NCI-H345 (cell line): ENCODE measurements at places on chromosomes 11 and 22.

- DNase-seq: no peak
These were observed 30.5 kb downstream of the ARAP1 start for GRCh38 chr11:72721689-72722049.

DNA sequence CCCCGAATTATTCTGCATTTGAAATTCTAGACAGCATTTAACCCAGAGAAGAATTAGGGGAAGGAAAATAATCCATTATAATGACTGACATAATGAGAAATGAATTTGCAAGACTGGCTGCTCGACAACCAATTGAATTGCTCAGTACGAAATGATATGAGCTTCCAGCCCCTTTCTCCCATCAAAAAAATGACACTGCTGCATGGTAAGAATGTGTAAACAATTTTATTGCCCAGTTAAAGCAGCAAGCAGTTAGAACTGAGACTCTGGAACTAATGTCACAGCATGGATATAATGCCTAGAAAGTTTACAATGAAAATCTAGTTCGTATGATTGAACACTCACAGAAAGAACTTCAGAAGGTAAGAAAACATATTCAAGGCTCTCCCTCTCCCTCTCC, 24.7 kb upstream of the PCF11 start:
- no peak for DNase-seq

DNA sequence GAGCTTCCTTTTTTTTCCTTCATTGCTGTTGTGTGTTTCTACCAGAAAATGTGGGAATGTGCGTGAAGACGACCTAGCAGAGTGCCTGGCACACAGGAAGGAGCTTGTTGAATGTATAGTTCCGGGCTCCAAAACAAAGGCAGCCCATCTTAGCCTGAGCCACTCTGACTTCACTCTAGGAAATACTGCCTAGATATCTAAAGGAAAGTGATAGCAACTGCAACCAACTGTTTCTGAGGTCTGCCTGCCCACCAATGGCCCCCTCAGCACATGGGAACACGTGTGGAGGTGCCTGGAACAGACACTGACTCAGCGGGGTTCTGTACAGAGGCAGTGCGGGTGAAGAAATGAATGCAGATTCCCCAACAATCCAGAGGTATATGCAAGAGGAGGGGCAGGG, 14.7 kb upstream of the XBP1 start:
- DNase-seq: no peak

DNA sequence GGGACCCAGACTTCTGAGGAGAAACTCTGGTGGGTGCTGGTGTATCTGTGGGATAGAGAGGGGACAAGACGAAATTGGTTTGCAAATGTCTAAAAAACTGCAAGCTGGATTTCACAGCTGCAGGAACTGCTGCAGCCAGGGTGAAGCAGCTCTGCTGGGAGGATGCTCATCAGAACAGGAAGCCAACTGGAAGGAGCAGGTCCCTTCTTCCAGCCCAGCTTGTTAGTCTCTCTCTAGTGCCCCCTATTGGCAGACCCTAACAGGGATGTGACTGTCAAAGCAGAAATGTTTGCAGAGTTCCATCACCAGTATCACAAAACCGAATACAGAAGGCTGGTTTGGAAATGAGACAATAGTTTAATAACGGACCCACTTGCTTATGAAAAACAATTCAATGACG, 74.8 kb upstream of the SLC22A12 start:
- DNase-seq: no peak

DNA sequence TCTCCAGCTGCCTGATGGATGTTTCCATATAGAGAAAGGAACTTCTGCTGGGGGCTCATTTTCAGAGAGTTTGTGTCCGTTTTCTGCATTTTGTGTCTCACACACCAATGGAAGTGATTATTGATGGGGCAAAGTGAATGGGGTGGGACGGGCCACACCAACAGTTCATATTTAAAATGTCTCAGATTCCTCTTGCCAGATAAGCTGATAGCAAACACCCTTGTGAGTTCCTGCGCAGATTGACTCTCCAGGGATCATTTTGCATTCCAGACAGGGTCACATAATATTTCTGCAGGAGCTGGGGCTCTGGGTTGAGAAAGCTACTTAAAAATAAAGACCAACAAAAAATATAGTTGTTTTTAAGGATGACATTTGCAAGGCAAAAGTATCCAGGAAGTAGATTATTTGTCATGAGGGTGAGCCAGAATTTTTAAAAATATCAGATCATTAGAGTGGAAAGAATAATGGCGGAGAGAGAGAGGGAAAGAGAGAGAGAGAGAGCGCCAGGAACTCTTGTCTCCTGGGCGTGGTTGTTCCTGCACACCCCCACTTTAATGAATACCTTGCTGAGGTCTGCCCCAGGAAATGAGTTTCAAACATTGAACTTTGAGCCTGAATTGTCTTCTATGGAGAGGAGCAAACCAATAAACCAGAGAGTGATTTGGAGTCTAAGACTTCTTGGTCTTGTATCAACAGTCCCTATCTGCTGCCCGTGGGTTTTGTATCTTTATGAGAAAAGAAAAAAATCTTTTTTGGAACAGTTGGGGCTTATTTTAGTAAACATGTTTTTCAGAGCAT, 33.3 kb downstream of the MICAL2 start:
- no peak for DNase-seq

- no peak for DNase-seq
These were observed 933 bp downstream of the OLFML1 start for GRCh38 chr11:7486098-7486780.

DNA sequence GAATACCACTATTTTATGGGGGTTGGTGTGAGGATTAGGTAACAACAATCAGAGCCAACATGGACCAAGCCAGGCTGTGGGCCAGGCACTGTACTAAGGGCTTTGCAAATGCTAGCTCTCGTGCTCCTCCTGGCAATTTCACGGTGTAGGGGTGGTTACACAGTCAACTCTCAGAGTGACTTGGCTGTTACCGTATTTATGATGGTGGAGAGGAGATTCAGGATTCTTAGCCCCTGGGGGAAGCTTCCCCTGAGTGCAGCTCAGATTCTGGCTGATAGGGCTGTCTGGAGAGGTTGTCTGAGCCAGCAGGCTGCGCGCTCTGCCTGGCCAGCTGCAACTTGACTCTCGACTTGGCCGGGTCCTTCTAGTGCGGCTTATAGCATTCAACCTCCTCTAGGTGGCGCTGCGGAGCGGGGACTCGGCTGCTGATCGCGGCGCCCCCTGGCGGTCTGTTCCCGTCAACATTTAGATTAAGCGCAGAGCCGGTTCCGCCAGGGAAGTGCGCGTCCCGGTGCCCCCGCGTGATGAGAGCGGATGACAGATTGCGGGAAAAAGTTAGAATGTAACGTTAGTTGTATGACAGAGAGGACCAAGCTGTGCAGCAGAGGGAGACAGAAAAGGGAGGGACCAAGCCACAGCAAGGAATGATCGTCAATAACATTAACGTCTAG, 4.5 kb upstream of the NCF4 start:
- DNase-seq: peak; percentile 84

- DNase-seq: no peak
These were observed 29.7 kb upstream of the PSMA1 start for GRCh38 chr11:14549891-14550290.

DNA sequence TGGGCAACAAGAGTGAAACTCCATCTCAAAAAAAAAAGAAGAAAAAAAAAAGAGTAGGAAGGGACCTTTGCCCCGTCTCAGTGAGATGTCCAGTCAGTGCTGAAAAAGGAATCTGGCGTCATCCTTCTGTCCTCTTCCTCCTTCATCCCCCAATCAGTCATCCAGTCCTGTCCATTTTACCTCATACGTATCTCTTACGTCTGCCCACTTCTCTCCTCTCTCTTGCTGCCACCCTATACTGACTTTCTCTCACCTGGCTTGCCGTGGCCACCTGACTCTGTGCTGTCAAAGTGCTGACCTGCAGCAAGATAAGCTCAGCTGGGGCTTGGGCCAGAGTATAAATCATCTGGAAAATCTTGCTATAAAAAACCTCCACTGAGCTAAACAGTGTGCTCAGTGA, 13.6 kb downstream of the SEPTIN3 start:
- DNase-seq: no peak

GRCh38 chr22:50530877-50531545, 1.2 kb upstream of the TYMP start:
- peak; percentile 34 for DNase-seq

DNA sequence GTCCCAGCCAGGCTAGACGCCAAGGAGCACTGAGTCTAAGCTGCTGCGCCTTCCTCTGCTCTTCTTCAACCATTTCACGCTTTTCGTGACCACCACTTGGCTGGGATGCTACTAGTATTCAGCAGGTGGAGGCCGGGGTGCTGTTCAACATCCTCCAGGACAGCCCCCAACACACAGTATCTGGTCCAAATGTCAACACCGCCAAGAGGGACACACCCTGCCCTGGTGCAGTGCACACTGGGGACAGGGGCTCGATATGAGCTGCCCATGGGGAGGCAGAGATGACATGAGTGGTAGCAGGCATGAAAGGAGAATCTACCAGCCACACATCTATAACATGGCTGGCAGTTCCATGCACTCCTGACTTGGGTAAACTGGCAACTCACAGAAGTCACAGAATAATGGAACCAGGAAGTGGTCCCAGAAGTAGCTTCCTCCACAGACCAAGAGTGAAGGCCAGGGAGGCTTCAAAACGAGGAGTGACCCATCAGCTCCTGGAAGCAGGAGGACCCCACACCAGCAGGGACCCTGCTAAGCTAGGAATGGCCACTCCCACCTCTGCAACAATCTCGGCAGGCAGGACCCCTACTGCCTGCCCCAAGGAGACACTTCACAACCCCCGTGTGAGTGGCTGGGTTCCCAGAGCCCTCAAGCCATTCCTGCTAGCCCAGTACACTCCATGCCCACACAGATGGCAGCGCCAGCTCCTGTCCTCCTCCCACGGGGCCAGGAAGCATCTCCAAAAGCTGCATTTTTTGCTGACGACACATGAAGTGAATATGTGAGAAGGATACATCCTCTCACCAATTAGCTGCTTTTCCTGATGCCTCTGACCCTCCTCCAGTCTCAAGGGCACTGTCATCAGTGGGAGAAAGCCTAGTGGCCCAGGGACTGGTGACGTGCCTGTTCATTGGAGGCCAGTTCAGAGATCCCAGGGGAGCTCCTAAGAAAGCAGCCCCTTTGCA, 78.8 kb downstream of the DGCR2 start:
- no peak for DNase-seq
